T follicular helper cell (primary cell): ENCODE measurements at places on chromosomes 4 and X.
A peak's percentile ranks its signal among the peaks of the same experiment; 100 is the strongest.

GRCh38 chr4:153260132-153260531 lies 55.9 kb downstream of the TRIM2 start:
- no peak for DNase-seq

DNA sequence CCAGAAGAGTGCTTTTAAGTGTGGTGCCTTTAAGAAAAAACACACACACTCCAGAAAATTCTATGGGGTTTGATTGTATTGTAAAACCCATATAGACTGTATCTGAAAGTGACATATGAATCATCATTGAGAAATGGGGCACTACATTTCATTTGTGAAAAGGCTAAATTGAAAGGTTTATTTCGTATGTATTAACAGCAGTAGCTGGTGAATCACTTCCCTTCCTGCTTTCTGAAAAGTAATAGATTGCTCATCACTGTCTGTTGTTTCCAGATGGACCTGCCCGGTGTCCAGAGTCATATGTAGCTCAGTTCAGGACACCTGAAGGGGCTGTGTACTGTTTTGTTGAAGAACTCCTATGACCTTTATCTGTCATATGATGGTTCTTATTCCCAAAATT lies 28.1 kb upstream of the HPRT1 start:
- no peak for DNase-seq

GRCh38 chr4:40515398-40516293 lies 114.0 kb downstream of the RBM47 start:
- no peak for DNase-seq

DNA sequence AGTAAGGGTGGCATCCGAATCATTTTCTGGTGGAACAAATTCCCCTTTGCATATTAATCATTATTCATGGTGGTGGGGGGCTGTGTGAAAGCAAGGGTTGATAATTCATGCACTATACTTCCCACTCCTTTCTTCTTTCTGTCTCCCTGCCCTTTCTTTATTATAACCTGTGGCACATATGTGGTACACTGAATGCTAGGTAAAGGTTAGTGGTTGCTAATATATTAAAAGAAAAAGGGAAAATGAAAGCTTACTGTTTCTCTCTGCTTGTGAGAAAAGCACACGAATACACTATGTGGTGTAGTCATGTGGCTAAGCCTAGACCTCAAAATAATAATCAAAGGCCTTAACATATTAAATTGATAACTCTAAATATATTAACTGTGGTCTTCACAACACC lies 178.4 kb upstream of the RPS6KA3 start:
- no peak for DNase-seq

GRCh38 chr4:41969671-41970070 lies 11.9 kb upstream of the DCAF4L1 start:
- no peak for DNase-seq

GRCh38 chr4:9962611-9963314 lies 58.5 kb downstream of the SLC2A9 start:
- no peak for DNase-seq

- DNase-seq = no peak
Measured at GRCh38 chr4:110487873-110488272, 11.9 kb downstream of the ENPEP start.

GRCh38 chrX:118325453-118325852 lies 20.5 kb upstream of the WDR44 start:
- no peak for DNase-seq

DNA sequence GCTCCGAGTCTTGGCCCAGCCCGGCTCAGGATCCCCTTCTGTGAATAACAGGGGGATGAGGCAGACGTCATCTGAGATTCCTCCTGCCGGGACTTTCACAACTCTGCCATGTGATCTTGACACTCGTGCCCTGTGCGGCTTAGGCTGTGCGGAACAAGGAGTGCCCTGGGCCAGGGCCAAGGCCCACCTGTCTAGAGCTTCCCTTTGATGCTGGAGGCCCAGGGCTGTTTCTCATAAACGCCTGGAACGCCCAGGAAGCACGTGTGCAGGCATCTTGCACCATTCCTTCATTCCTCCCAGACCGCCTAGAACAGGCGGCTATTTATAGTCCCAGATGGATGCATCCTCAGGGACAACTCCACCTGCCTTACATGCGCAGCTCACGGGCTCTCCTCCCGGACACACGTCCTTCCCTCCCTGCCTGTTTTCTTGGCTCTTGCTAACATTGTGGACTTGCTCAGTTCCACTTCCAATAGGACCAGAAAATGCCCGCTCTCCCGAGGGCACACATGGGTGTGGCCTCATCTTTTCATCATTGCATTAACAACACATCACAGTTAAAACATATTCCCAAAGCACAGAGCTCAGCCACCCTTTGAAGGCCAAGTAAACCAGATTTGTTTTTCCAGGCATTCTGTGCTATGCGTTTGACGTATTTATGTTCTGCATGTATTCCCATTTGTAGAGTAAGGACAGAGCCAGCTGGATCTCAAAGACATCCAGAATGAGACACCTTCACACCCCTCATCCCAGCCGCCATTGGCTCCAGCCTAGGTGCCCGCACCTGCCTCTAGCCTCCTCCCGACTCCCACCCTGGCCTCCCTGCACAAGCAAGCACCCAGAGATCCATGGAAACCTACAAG lies 57.2 kb downstream of the ABLIM2 start:
- no peak for DNase-seq

DNA sequence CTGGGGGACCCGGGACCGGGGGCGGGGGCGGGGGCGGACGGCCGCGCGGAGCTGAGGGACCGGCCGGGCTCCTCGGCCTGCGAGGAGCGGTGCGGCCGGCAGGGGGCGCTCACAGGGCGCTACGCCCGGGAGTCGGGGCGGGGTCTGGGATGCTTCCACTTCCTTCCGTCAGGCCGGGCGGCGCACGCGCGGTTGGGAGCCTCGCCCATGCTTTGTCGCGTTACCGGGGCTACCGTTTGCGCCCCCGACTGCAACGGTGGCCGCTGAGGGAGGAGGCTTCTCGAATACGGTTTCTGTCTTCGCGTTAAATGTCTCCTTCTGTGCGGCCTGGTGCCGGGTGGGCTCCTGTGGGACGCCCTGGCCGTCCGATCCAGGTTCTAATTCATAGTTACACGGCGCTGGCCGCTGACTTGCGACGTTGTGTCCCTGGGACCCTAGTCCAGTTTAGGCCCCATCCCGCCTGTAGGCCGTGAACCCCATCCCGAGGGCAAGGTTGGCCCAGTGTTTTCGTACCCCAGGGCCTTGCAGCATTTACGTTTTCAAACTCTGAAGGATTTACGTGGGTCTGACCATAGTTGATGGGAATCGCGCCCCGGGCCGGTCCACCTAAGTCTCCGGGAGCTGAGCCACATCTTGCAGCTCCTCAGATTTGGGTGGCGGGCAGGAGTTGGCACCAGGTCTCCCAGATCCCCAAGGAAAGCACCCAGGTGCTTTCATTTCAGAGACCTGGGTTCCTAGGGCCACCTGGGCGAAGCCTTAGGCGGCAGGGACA lies 549 bp downstream of the MSL3 start:
- DNase-seq = peak; percentile 82

- DNase-seq = no peak
Measured at GRCh38 chrX:5852941-5853340, 375.7 kb downstream of the NLGN4X start.

- DNase-seq = no peak
Measured at GRCh38 chr4:24856586-24856985, 56.3 kb downstream of the CCDC149 start.

- no peak for DNase-seq
Measured at GRCh38 chrX:74458736-74459135, 37.4 kb downstream of the SLC16A2 start.

GRCh38 chrX:14026121-14026520 lies 3.6 kb downstream of the GEMIN8 start:
- DNase-seq = no peak

GRCh38 chrX:643911-644303 lies 13.3 kb downstream of the SHOX start:
- no peak for DNase-seq

- peak; percentile 14 for DNase-seq
Measured at GRCh38 chr4:169621731-169622492, 1.5 kb downstream of the CLCN3 start.

GRCh38 chrX:111040377-111041017 lies 55.5 kb upstream of the PAK3 start:
- DNase-seq = no peak

- DNase-seq = no peak
Measured at GRCh38 chr4:141081921-141082395, 51.3 kb downstream of the RNF150 start.

- DNase-seq = peak; percentile 30
Measured at GRCh38 chr4:2535376-2536192, 863 bp upstream of the FAM193A start.

GRCh38 chrX:154459832-154460231 lies 1.8 kb downstream of the PLXNA3 start:
- DNase-seq = no peak

DNA sequence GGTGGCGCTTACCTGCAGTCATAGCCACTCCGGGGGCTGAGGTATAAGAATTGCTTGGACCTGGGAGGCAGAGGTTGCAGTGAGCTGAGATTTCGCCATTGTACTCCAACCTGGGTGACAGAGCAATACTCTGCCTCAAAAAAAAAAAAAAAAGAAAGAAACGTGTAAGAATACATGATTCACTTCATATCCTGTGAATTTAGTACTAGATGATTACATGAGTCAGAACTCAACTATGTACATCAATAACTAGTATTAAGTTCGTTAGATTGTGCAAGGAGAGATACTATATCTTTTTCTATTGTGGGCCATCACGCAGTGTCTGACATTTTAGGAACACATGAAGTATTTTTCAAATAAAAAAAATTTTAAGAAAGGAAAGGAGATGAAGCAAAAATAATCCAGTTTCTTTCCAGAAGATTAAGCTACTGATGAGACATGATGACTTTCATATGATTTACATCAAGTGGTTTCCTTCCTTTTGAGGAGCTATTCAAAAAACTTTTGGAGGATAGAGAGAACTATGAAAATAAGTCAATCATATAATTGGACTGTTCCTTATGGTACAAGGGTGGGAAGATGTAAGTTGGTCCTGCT lies 64.7 kb upstream of the EXOC1L start:
- DNase-seq = no peak

GRCh38 chrX:130118441-130119311 lies 8.4 kb upstream of the ELF4 start:
- DNase-seq = no peak

- DNase-seq = no peak
Measured at GRCh38 chr4:81688085-81688484, 216.4 kb upstream of the RASGEF1B start.

- DNase-seq = no peak
Measured at GRCh38 chrX:119695535-119696050, 2.6 kb upstream of the SEPTIN6 start.

DNA sequence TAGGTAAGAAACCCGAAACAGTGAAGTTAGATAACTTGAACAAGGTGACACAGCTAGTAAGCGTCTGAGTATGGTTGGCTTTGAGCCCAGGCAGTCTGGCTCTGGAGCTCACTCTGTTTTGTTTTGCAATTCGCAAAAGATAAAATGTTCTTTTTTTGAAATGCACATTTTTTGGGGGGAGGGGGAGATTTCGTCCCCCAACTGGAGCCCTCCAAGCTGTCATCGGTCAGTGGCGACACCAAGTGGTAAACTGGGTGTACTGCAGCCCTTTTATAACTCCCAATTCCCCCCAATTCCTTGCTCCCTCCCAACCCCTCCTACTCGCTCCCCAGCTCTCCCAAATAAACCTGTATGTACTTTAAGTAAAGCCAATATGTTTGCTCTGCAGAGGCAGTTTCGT lies 2.8 kb upstream of the CLCN5 start:
- no peak for DNase-seq

DNA sequence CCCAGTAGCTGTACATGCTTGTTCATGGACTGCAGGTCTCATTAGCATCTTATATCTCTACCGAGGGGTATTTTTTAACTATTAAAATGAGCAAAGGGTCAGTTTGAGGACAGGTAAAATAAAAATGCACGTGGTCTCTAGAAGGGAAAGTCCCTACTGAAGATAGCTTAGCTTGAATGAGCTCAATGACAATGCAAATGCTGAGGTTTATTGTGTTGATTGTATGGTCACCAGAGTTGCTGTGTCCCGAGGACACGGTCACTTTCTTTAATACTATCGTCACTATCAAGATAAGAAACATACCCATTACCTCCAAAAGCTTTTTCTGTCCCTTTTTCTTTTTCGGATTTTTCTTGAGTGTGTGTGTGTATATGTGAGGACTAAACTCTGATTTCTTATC lies 250.5 kb upstream of the PRKX start:
- no peak for DNase-seq

DNA sequence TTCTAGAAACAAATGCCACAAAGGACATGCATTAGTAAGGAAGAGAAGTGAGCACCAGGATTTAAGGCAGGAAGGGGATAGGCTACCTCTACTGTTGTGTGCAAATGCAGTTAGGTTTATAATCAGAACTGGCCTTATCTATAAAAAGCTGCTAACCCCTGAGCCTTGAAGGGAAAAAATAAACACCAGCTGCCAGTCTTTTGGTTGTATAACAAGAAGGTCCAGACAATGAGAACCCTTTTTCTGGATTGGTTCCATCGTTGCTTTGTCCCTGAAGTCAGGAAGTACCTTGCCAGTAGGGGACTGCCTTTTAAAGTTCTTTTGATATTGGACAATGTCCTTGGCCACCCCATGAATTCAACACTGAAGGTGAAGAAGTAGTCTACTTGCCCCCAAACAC lies 126.7 kb upstream of the OTUD4 start:
- no peak for DNase-seq

- no peak for DNase-seq
Measured at GRCh38 chrX:44915361-44915868, 42.4 kb downstream of the KDM6A start.

DNA sequence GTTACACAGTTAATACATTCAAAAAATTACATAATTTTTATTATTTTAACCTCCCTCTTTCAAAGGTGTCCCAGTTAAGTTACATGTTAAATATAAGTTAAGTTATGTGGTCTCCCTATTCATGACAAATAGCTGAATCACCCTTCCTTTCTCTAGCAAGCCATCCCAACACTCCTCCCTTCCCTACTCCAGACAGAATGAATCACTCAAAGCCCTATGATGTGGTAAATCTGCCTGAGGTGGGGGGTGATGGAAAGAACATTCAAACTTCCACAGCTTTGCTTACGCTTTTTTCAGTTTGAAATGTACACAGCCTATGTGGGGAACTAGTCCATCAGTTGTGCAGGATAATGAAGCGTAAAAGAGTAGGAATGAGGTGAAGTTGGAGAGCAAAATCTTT lies 90.2 kb downstream of the CXCL13 start:
- no peak for DNase-seq

- peak; percentile 66 for DNase-seq
Measured at GRCh38 chrX:48891402-48892288, 5.9 kb downstream of the TIMM17B start.
